GM03348 (cell line): ENCODE measurements at places on chromosomes 7 and 10.
A peak's percentile ranks its signal among the peaks of the same experiment; 100 is the strongest.

DNA sequence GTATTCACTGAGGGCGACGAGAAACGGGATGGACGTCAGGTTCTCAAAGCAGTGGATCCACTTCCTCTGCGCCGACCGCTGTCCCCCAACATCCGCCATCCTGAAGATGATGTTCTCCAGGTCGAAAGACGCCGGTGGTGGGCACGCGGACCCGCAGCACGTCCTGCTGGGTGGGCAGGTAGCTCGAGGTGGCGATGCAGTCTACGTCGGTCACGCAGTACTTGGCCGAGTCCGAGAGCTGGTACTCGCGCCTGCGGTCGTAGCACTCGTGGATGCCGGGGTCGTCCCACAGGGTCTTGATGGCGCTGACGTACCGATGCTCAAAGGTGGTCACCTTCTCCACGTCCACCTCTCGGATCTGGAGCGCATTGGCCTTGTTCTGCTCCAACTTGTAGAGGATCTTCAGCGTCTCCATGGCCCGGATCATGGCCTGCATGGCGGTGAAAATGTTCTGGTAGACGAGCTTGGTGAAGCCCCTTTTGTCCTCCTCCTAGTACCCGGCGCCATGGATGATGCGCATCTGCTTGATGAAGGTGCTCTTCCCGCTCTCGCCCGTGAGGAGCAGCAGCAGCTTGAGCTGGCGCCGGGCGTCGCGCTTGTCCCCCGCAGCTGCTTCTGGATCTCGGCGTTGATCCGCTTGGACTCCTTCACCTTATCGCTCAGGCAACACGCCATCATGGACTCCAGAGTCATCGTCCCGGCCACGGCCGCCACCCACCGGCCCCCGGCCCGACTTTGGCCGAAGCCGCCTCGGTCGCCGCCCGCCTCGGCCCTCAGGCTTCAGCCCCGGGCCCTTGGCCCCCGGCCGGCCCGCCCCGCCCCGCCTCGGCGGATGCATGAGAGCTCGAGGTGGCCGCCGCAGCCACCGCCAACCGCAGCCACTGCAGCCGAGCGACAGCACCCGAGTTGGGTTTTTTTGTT, 122.9 kb upstream of the KCTD7 start:
- peak; percentile 48 for DNase-seq

DNA sequence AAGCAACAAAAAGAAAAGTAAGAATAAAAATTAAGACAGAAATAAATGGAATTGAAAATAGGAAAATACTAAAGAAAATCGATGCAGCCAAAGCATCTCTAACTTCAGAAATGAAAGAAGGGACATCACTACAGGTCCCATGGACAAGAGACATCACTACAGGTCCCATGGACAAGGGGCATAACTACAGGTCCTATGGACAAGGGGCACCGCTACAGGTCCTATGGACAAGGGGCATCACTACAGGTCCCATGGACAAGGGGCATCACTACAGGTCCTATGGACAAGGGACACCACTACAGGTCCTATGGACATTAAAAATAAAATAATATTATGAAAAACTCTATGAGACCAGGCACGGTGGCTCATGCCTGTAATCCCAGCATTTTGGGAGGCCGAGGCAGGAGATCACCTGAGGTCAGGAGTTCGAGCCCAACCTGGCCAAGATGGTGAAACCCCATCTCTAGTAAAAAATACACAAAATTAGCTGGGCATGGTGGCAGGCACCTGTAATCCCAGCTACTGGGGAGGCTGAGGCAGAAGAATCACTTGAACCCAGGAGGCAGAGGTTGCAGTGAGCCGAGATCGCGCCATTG, 101.0 kb upstream of the DNAAF5 start:
- no peak for DNase-seq

- no peak for DNase-seq
Measured at GRCh38 chr7:155813546-155814315, 1.5 kb upstream of the SHH start.

- no peak for DNase-seq
Measured at GRCh38 chr7:127682140-127682539, 30.1 kb downstream of the SND1 start.

- DNase-seq = no peak
Measured at GRCh38 chr10:93193906-93194305, 120.2 kb downstream of the CYP26A1 start.

DNA sequence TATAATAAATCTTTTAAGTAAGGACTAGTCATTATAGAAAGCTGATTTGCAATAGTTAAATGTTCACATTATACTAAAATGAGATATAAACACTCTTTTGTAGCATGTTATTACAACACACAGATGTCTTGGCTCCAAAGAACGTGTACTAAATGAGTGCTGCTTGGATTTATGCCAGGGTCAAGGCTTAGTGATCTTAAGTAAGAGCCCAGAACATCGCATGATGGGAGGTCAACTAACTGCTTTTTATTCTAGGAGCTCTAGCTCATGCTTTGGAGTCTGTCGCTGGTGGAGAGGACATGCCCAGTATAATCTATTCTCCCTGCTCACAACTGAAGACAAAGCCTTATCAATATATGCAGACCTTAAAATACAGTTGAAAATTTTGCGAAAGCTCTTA, 315.1 kb downstream of the BBS9 start:
- no peak for DNase-seq

DNA sequence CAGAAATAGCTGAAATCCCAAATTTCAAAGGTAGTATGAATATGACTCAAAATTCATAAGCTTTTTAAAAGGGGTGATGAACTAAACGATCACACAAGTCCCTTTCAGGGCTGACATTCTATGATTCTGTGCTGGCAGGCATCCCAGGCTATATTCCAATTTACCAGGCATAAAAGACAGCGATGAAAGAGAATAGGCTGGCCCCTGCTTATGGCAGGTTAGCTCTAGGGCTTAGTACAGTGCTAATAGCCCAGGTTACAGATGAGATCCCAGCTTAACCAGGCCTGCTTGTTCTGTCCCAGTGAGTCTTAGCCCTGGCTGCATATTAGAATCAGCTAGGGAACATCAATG, 56.4 kb downstream of the CDHR3 start:
- DNase-seq = no peak

DNA sequence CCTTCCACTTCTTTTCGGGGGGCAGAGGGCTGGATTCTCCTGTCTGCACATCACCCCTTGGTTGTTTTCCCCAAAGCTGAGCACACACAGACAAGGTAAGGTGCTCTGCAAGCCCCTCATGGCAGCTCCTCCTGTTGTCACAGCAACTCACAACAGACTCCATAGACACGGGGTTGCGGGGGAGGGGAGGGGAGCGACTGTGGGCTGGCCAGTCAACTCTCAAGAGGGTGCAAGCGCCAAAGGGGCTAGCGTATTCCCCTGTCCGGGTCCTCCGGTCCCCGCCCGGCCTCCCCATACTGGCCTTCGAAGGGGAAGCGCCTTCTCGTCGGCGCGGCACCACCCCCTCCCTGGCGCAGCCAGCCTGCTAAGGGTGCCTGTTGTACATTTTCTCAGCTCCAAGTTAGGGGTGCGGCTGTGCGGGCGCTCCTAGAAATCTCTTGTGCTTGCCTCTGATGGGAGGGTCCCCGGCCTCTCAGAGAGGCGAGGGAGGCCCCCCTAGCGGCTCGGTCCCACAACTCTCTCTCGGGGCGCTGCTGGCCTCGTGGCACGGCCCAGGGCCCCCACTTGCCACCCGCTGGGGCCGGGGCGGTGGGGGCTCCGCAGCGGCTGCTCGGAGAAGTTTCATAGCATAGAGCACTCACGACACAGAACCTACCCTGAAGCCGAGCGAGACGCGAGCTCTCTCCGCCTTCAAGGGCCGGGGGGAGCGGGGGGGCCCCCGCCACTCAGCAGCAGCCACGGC, 498 bp downstream of the RHOBTB1 start:
- peak; percentile 68 for DNase-seq

DNA sequence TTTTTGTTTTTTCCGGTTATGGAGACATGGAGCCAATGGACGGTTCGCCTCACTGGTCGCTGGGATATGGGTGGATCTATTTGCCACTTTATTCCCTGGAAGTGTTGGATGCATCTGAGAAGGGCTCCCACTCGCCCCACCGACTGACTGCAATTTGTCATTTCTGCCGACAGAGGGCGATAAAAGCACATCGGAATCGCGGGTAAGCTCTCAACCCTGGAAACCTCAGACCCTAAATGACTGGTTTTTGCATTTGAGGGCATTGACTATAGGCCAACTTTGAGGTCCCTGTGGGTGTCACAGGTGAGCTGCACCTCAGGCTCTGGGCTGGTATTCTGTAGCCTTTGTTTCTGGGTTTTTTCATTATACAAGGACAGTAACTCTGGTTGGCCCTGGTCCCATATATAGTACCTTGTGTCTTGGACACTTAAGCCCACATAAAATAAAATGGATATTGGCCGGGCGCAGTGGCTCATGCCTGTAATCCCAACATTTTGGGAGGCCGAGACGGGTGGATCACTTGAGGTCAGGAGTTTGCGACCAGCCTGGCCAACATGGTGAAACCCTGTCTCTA, 11.9 kb upstream of the OPALIN start:
- peak; percentile 85 for DNase-seq

GRCh38 chr10:132498562-132499366, 38.8 kb upstream of the INPP5A start:
- DNase-seq = no peak

- no peak for DNase-seq
Measured at GRCh38 chr10:102264371-102264770, 19.0 kb downstream of the GBF1 start.

DNA sequence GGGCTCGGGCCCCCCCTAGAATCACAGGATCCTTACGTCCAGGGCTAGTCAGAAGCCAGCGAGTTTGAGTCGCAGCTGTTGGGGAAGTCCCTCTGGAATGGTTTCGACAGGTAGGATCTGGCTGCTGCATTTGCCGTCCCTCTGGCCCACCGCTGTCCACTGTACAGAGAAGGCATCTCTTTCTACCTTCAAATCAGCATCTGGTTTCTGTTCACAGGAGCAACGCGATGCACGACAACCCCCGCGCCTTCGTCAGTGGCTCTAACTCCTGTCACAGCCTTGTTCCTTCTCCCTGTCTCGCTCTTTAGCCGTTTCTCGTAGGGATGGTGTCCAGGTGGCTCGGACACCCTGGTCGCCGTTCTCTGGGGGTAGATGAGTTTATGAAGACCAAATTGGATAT, 11.2 kb upstream of the PFKFB3 start:
- no peak for DNase-seq

DNA sequence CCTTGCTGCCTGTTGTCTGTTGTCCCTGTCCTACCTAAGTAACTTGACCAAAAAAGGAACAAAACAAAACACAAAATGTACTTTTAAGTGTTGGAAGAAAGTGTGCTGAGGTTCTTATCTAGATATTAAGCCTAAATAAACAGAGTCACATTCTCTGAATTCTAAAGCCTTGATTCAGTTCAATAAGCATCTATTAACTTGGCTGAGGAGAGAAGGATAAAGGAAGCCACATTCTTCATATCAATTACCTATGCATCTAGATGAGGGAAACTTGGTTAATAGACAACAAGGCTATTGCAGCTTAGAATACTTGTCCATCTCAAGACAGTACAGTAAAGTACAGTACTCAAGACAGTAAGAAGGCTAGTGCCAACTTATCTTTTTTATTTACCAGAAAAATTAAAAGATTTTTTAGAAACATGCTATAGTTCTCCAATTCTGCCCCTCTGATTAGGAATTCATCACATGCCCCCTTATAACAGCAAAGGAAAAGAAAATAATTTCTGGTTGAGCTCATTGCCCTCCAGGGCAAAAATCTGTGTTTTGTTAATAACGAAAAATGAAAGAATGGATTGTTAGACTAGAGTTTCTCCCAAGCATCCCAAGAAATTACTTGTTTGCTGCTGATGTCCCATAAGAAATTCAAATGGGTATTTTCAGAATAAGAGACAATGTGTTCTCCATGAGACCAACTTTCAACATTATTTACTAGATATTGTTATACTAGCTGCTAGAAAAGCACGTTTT, 546.5 kb upstream of the SEMA3D start:
- DNase-seq = peak; percentile 17

DNA sequence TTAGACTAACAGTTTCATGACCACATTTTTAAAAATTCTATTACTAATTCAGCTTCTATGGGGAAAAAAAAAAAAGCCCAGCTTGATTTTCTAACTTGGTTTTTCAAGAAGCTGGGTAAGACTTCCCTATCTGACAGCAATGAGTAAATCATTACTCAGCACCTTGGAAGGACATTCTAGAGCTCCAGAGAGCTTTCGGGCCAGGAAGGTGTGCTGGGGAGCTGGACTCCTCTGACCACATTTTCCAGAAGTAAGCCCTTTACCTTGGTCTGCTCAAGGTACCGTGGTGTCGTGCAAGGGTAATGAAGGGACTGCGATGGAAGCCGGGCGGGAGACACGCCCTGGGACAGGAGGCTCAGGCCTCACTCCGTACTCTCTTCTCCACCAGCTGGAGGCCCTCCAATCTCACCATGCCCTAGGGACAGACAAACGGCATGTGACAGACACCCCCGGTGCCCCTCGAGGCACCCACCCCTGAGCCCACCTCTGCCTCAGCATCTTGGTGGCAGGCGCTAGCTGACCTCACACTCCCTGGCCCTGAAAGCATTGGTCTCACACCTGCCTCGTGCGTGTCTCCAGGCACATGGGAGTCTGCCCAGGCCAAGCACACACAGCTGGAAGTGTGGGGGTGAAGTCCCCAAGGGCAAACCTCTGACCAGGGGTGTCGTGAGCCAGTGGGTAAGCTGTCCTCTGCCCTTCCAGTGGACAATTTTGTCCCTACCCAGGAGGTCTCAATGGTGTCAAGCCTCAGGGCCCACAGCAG, 152.1 kb downstream of the OAT start:
- DNase-seq = no peak

GRCh38 chr7:112970771-112971170, 115.9 kb downstream of the GPR85 start:
- DNase-seq = no peak

- DNase-seq = no peak
Measured at GRCh38 chr7:135389971-135390370, 119.9 kb downstream of the CNOT4 start.

GRCh38 chr7:21355406-21355874, 72.4 kb upstream of the SP4 start:
- no peak for DNase-seq

DNA sequence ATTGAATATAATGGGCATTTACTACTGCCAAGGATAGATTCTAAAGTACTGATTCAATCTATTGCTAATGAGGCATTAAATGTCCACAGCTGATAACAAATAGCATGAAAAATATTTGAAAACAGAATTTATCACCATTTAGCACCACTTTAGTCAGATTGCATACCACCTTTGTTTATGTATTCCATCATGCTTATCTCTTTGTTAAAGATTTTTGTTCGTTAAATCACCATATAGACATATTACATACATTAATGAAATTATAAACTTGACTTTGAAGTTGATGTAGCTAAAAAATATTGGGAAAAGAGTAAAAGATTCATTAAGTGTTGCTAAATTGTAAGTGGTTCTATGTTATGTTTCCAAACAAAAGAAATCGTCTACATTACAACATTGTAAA, 252.8 kb upstream of the LRRTM3 start:
- DNase-seq = no peak

GRCh38 chr7:18866359-18867036, 250.9 kb downstream of the TWIST1 start:
- DNase-seq = peak; percentile 91

GRCh38 chr7:133613250-133613790, 360.4 kb downstream of the EXOC4 start:
- no peak for DNase-seq

GRCh38 chr10:88198023-88198422, 334.6 kb downstream of the PTEN start:
- no peak for DNase-seq

GRCh38 chr7:9557853-9558252, 1124.4 kb downstream of the NXPH1 start:
- DNase-seq = no peak
